ENCODE measurements at places on chromosomes 5 and 9. TPM values are rescaled to one million over a fixed set of nuclear protein-coding genes. Genes with fewer than 3 reads are reported as not detected.

DNA sequence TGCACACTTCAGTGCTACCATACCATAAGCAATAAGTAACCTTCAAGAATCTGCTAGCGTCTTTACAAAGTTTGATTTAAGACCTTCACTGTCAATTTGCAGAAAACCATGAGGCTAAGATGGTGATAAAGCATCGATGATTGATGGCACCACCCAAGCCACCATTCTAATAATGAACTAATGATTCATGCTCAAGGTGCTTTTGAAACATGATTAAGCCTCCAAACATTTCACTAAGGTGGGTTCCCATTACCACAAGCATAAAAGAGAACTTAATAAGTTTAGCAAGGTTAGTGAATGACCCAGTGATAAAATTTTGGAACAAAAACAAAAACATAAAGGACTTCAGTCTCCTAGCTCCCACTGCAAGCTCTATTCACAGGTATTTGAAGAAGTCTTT is 214.7 kb downstream of the FBXL17 start:
- peak; percentile 17 for DNase-seq

DNA sequence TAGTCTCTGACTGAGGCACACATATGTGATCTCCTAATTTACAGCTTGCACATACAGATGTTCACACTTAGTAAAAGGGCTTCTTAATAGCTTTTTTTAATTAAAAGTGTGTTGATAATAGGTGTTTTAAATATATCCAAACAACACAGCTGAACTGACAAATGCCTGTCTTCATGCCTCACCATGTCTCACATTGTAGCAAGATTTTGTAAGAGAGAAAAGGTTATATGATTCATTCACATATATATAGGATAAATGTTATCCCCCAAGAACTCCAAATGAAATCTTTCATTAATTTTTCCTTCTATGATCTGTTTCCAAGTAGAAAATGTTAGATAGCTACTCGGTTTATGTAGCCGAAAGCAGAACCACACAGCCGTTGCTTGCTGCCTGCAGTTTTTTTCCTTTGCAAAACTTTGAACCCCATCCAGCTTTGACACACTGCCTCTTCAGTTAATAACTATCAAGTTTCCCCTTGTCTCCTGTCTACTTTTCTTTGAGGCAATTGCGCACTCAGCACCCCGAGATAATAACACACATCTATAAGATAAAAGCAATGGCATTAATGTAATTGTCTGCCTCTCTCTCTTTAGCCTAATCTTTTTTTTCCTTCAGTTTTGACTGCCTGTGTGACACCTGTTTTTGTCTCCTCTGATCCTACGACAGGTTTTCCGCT is 299.2 kb downstream of the BNC2 start:
- DNase-seq, result no peak

DNA sequence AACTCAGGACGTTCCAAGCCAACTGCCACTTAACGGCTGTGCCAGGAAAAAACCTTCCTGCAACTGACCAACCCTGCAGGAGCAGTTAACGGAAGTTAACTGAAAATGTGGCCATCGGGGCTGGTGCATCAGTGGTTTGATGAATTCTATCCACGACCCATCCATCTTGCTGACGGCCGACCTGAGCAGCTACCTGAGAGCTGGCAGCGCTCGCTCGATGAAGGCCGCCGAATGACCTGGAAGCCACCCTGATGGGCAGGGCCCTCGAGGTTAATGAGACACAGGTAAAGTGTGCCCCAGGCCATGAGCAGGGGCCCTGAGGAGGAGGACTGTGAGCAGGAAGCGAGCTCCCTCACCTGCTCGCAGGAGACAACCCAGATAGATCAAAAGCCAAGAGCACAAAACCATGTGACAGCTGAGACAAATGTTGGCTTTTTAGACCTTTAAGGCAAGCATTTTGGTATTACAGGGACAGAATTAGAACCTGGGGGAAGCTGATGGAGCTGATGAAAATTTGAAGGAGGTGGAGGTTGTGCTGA is 35.3 kb upstream of the FLT4 start:
- DNase-seq, result no peak

DNA sequence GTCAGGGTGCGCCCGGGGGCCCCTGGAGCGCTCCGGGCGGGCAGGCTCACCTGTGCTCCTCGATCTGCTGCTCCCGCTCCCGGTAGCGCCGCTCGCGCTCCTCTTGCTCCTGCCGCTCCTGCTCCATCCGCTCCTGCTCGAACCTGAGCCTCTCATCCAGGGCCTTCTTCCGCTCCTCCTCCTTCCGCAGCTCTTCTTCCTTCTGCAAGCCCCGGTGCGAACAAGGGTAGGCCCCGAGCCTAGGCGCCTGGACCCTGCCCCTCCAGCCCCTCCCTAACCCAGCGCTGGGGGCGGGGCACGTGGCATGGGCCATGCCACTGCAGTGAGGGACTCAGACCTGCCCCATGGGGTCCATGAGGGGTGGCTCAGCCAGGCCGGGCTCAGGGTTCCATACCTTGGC is 6.6 kb downstream of the DBN1 start:
- DNase-seq, result no peak

DNA sequence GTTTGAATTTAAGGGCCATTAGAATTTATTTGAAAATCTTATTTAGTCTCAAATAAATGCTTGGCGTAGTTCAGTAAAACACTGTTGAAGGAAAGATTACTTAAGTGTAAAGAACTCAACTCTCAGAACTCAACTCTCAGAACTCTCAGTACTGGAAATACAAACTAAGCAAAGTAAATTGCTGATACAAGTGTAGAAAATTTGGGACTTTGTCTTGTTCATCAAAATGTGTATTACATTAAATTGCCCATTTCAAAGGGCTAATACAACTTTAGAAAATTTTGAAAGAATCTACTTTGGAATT is 99.4 kb downstream of the CSNK1G3 start:
- DNase-seq, result no peak

DNA sequence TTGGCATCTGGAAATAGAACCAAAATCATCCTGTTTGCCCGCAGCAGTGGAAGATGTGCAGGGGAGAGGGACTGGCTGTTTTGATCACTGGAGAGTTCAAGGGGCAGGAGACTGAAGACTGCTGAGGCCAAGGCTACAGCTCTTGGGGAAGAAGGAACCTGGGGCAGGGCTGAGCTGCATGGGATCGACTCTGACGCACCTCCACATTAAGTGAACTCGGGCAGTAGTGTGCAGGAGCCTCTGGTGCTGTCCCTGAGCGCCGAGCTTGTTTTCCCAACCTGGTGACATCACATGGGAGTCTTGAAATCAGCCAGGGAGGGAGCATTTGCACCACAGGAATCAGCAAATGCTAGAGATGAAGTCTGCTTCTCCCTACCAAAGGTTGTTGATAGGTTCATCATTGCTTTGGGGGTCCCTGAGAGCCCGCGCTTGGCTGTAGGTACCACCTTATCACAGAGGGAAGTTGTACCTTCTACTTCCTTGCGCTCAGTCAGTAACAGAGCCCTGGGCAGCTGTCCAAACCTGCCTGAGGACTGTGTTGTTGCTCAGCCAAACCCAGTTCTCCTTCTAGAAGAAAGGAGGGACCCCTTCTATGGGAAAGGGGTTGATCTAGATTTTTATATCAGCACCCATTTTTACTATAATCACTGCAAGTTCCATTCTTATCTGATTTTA is 52.3 kb upstream of the CTSL start:
- no peak for DNase-seq

DNA sequence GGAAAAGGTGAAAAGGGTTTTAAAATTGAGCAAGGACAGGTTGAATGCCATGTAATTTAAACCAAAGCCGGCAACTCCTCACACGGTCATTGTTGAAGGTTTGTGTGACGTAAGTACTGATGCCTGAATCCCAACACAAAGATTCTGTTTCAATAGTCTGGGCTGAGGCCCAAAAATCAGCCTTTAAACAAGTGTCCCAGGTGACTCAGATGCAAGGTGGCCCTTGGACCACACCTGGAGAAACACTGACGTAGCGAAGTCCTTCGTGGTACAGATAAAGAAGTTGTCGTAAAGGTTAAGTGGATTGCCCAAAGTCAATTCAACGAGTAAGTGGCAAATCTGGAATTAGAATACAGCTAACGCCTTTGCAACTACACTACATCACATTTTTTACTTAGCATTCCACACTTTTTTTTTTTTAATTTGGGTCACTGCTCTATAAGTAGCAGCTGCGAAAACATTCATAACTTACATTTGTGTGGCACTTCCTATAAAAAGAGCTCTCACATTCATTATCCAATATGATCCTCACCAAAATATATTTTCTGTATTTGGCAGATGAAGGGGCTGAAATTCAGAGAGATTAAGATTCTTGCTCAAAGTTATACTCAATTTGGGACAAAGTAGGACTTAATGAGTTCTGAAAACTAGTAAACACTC is 111.3 kb downstream of the LPAR1 start:
- DNase-seq, result no peak

DNA sequence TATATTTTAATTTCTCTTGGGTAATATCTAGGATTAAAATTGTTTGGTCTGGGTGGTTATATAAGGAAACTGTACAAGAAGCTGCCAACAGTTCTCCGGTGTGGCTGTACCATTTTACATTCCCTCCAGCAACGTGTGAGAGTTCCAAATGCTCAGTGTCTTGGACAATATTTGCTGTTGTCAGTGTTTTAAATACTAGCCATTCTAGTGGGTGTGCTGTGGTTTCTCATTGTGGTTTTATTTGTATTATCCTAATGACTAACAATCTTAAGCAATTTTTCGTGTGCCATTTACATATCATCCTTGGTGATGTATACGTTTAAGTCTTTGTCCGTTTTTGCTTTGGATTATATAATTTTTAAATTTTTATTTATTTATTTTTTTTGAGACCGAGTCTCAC is 34.0 kb downstream of the TNFSF15 start:
- peak; percentile 73 for DNase-seq

- DNase-seq, result no peak
These were observed 10.6 kb upstream of the AGXT2 start for GRCh38 chr5:35058374-35058788.

DNA sequence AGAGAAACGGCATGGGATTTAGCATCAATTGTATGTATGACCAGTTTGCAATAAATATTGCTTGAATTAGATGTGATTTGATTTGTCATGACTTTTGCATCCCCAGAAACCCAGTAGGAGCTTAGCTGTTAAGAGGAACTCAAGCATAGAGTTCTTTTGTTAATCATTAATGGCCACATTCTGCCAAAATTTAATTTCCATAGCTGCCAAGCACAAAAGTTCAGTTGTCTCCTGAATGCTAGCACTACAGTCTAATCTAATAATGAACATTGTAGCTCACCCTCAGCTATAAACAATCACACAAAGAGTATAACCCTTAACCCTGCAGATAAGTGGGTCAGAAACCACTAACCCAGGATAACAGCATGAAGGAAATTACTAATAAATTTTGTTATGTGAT is 169.8 kb upstream of the GRAMD2B start:
- DNase-seq, result no peak

- no peak for DNase-seq
These were observed 7.0 kb upstream of the HK3 start for GRCh38 chr5:176906126-176906525.

GRCh38 chr5:41503310-41503709 is 7.1 kb downstream of the PLCXD3 start:
- no peak for DNase-seq

DNA sequence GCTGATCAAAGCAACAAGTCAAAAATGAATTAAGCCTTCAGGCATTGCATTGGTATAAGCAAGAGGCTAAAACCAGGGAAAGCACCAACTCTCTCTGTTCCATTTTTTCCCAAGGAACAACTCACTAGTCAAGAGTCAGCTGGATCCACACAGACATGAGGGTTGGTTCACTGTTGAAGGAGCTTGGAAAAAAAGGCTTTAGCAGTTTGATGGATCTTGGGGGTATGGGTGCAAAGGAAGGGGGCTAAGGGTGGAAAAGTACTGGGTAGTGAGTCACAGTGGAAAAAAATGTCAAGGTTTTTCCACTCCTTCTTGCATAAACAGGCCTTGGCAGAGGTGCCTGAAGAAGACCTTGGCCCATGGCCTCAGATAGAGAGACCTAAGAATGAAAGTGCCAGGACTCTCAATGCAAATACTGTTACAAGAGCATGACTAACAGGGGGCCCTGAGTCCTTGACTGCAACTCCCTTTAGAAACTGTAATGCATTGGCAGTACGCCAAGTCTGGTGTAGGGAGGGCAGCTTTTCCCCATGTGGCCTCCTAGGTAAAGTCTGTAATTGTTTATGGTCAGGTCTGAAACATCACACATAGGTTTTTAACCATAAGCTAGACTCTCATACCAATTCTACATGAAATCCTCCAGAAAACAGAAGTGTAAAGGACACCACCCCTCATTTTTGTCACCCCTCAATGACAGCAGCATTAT is 23.7 kb downstream of the ACTL7A start:
- peak; percentile 80 for DNase-seq

DNA sequence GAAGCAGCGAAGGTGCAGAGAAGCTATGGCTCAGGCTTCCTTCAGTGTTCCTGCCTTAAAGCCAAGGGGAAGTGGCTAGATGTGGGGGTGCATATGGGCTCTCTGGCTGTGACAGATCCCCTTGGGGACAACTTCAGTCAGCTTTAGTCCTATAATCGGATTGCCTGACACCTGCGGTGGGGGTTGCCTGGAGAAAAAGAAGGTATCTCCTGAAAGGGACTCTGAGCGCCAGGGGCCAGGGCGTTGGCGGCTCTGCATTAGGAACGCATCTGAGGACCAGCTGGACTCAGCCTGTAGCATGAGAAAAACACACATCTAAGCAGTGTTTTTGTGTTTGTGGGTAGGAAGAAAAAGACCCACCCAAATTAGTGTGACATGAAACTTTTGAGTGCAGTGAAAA is 84.3 kb upstream of the OTULINL start:
- no peak for DNase-seq

DNA sequence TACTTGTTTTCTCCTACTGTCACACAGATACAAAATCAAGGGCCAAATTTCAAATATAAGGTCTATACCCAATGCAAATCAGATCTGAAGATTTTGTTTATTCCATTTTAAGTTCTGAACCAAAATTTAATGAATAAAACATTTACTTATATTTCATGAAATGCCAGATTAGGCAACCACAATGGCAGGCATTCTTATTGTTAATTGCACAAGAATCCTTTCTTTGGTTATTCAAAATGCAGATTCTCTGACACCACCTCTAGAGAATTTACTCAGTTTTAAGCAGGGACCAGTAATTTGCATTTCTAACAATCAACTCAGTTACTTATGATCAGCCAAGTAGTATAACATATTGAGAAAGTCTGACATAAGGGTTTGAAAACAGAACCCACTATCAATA is 972.4 kb upstream of the ACO1 start:
- DNase-seq, result no peak

UBAP2 gene
- polyA plus RNA-seq, result 20.7 TPM

IL3 gene
- not detected for polyA plus RNA-seq

BNIP1 gene
- 14.0 TPM for polyA plus RNA-seq

SYNPO gene
- polyA plus RNA-seq, result 2.6 TPM

TCOF1 gene
- polyA plus RNA-seq, result 34.8 TPM

TAL2 gene
- 0.10 TPM for polyA plus RNA-seq

C5orf34 gene
- 4.9 TPM for polyA plus RNA-seq
